ENCODE measurements at places on chromosomes 7 and 10. TPM values are rescaled to one million over a fixed set of nuclear protein-coding genes. Genes with fewer than 3 reads are reported as not detected.

Gene PAX2
- total RNA-seq, result not detected

Gene PON3
- 20.0 TPM for total RNA-seq

- no peaks in the 10 kb centered on the region for H3K27me3 ChIP-seq
- H3K27ac ChIP-seq, result no peak overlapping the region
- H3K4me3 ChIP-seq, result no peak overlapping the region
- H3K4me1 ChIP-seq, result no peaks in the 10 kb centered on the region
- no peak for DNase-seq
- H3K36me3 ChIP-seq, result no peaks in the 10 kb centered on the region
These were observed 210.9 kb downstream of the CUX1 start for GRCh38 chr7:102028206-102028826.

- DNase-seq, result no peak
- no peaks in the 10 kb centered on the region for H3K36me3 ChIP-seq
- no peaks in the 10 kb centered on the region for H3K27me3 ChIP-seq
- H3K4me1 ChIP-seq, result peaks cover 5% of the 10 kb centered on the region
- no peak overlapping the region for H3K4me3 ChIP-seq
- no peak overlapping the region for H3K27ac ChIP-seq
These were observed 261.8 kb downstream of the ELFN1 start for GRCh38 chr7:1931951-1932270.

Gene ZNF736
- total RNA-seq, result 16.3 TPM

Gene DCLRE1A
- 4.0 TPM for total RNA-seq

- H3K4me1 ChIP-seq, result no peaks in the 10 kb centered on the region
- no peak overlapping the region for H3K27ac ChIP-seq
- H3K27me3 ChIP-seq, result no peaks in the 10 kb centered on the region
- H3K4me3 ChIP-seq, result no peak overlapping the region
- no peak for DNase-seq
These were observed 93.0 kb upstream of the NPS start for GRCh38 chr10:127456122-127456521.

Gene FANK1
- total RNA-seq, result 4.9 TPM

DNA sequence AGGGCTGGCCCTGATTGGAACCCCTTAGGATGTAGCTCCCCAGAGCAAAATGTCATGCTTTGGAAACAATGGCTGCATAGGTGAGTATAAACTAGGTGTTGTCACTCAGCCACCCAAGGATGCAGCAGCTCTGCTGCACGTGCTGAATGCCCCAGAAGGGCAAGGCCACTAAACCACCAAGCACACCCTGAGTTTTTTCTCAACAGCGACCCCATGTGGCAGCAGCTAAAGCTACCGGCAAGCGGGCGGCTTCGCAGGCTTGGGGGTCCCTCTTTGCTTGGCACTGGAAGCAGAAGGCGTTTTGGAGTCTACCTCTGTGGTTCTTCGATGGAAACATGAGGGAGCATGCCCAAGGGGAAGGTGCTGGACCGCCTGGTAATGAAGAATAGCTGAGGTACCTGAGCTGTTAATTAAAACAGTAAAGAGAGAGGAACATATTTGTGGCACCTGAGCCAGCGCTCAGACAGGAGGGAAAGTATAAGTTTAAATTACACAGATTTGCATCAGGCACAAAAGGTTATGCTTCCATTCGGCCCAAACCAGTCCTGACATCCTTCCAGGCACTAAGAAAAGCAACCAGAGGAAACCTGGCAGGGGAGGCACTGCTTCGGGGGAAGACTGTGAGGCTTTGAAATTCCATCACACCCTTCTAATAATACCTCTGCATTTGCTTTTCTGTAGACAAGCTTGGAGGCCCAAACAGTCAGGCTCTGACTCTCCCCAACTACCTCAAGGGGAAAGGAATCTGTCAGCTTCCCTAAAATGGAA, 152.1 kb downstream of the GFRA1 start:
- no peaks in the 10 kb centered on the region for H3K27me3 ChIP-seq
- no peak overlapping the region for H3K4me3 ChIP-seq
- DNase-seq, result no peak
- no peaks in the 10 kb centered on the region for H3K4me1 ChIP-seq
- H3K27ac ChIP-seq, result no peak overlapping the region

DNA sequence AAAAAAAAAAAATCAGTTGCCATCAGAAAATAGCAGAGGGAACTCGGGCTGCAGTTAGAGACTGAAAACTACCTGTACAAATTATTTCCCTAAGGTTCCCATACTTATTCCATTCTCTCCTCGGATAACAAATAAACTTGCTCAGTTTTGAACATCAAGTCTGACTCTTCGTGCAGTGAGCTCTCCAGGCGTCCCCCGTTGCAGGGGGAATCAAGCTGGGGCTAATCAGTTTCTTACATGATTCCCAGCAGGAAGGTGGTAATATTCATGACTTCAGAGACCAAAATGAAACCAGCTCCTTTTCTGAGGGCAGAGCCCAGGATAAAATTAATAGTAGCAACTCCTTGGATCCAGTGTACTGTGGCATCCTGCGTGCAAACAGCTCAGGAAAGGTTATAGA, 135.3 kb downstream of the FRMD4A start:
- no peaks in the 10 kb centered on the region for H3K27me3 ChIP-seq
- no peak for DNase-seq
- H3K27ac ChIP-seq, result no peak overlapping the region
- no peaks in the 10 kb centered on the region for H3K36me3 ChIP-seq
- H3K4me3 ChIP-seq, result no peak overlapping the region
- peaks cover 2% of the 10 kb centered on the region for H3K4me1 ChIP-seq

Gene BTAF1
- 50.7 TPM for total RNA-seq

DNA sequence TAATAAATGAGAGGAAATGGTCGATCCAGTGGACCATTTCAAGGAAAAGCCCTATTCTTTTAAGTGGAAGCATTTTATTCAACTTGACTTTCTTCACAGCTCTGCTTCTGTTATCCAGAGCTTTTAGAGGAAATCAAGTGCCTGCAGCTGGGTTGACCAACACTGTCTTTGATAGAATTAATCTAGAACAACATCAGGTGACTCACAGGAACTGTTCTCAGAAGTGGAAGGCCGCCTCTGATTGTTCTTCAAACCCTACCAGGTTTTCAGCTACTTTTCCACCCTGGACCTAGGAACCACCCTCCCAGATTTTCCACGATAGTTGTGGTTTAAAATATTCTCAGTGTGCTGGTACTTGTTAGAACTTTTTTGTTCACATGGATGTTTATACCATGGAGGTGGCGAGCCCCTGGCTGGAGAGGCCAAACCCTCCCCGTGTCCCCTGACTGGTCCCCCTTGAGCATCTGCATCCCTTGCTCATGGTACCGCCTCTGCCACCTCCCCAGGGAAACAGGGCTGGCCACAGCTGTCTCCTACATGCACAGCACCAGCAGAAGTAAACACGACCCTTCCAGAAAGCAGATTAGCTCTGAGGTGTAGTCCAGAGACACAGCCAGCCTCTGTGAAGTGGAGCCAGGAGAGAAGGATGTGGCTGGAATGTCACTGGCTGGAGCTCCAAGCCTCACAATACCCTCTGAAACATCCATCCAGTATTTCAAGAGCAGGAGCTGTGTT, 293.3 kb downstream of the USP6NL start:
- H3K4me1 ChIP-seq, result peaks cover 2% of the 10 kb centered on the region
- no peaks in the 10 kb centered on the region for H3K36me3 ChIP-seq
- DNase-seq, result no peak
- no peak overlapping the region for H3K27ac ChIP-seq
- no peak overlapping the region for H3K4me3 ChIP-seq

DNA sequence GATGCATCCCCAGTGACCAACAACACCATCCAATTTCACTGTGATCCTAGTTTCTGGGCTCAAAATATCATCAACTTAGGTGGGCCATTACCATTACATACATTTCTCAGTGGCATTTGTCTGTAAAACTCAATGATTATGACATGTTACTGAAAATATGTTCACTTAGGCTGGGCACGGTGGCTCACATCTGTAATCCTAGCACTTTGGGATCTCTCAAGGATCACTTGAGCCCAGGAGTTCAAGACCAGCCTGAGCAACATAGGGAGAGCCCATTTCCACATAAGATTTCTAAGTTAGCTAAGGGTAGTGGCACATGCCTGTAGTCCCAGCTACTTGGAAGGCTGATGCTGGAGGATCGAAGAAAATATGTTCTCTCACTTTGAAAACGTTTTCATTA, 91.0 kb downstream of the TRIM24 start:
- DNase-seq, result no peak
- H3K36me3 ChIP-seq, result no peaks in the 10 kb centered on the region
- H3K27ac ChIP-seq, result no peak overlapping the region

DNA sequence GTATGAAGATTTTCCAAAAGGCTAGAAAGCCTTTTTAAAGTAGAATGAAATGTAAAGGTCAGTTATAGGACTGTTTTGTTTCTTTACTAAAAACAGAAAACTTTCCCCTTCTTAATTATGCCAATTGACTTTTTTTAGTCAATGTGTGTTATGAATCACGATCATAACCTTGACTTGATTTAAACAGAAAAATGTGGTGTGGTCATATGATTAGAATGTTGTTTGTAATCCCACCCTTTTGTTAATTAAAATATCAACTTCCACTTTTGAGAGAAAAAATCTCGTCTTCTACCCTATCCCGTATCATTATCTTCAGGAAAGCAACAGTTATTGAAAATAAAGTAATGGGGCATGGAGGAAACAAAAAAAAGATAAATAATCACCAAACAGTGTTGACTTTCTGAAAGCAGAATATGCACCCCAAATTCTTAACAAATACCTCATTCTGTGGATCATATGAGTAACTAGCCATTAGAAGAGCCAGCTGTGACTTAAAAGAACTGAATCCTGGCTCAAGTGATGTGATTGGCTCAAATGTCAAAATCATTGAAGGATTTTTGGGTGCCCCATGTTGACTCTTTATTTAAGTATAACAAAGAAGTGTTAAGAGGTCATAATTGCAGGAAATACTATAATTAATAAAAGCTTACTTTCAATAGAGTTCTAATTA, 32.3 kb upstream of the SLC16A12 start:
- DNase-seq, result no peak
- H3K27me3 ChIP-seq, result no peaks in the 10 kb centered on the region
- no peaks in the 10 kb centered on the region for H3K36me3 ChIP-seq
- peaks cover 2% of the 10 kb centered on the region for H3K4me1 ChIP-seq
- H3K4me3 ChIP-seq, result no peak overlapping the region

GRCh38 chr10:119680050-119680449, 28.9 kb downstream of the BAG3 start:
- peaks cover 1% of the 10 kb centered on the region for H3K4me1 ChIP-seq
- H3K27me3 ChIP-seq, result no peaks in the 10 kb centered on the region
- DNase-seq, result no peak
- H3K36me3 ChIP-seq, result no peaks in the 10 kb centered on the region

DNA sequence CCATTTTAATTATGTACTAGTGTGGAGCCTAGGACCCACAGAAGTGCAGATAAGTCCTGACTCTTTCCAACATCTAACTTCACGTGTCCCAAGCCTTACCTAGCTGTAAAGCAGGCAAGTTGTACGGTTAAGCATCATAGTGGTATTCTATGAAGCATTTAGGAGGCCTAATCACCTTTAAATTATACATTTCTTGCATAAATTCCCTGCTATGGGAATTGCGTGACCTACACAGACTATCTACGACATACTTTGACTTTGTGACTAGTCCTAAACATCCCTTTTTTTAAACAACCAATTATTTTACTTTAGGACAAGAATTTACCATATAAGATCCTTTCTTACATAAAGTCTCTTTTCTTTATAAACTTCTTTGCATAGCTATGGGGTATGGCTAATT, 37.7 kb upstream of the LRGUK start:
- no peaks in the 10 kb centered on the region for H3K36me3 ChIP-seq
- H3K4me1 ChIP-seq, result no peaks in the 10 kb centered on the region
- H3K27me3 ChIP-seq, result no peaks in the 10 kb centered on the region
- no peak for DNase-seq

GRCh38 chr10:43064331-43065075, 12.4 kb upstream of the RET start:
- no peaks in the 10 kb centered on the region for H3K4me1 ChIP-seq
- no peak overlapping the region for H3K27ac ChIP-seq
- H3K36me3 ChIP-seq, result no peaks in the 10 kb centered on the region
- no peak overlapping the region for H3K4me3 ChIP-seq

Gene STEAP4
- 8.1 TPM for total RNA-seq

GRCh38 chr7:18020138-18020715, 7.4 kb downstream of the PRPS1L1 start:
- no peak overlapping the region for H3K4me3 ChIP-seq
- H3K4me1 ChIP-seq, result no peaks in the 10 kb centered on the region
- no peaks in the 10 kb centered on the region for H3K27me3 ChIP-seq
- DNase-seq, result no peak

GRCh38 chr7:131255242-131255641, 72.4 kb upstream of the MKLN1 start:
- no peaks in the 10 kb centered on the region for H3K4me1 ChIP-seq
- no peak overlapping the region for H3K4me3 ChIP-seq
- no peaks in the 10 kb centered on the region for H3K36me3 ChIP-seq
- H3K27me3 ChIP-seq, result no peaks in the 10 kb centered on the region
- no peak overlapping the region for H3K27ac ChIP-seq

- no peak for DNase-seq
- H3K4me1 ChIP-seq, result peaks cover 3% of the 10 kb centered on the region
- no peak overlapping the region for H3K4me3 ChIP-seq
- no peaks in the 10 kb centered on the region for H3K36me3 ChIP-seq
- H3K27ac ChIP-seq, result no peak overlapping the region
These were observed 52.3 kb downstream of the NEURL1 start for GRCh38 chr10:103545771-103546281.

DNA sequence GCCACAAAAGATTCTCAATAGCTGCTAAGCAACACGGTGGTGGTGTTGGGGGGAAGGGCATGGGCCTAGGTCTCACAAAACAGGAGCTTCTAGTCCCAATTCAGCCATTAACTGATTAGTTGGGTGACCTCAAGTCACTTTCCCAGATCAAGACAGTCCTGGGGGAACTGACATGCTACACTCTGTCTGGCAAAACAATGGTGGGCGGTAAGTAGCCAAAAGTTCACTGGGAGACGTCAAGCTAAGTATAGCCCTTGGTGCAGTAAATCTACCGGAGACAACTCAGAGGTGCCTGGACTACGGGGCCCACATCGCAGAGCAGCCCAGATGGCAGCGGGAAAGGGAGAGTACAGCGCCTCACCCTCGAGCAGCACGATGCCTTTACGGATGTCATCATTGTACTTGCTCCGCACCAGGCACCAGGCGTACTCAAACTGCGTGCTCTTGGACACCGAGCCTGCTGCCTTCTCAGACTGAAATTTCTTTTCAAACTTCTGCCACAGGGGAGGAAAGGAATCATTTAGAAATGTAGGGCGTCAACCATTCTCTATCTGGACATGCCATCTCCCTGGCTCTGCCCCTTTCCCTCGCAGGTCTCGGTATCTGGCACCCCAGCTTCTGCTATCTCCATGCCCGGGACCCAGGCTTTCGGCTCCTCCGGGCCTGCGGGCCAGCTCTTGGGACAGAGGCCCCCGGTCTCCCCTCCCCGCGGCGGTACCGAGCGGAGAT, 1.1 kb downstream of the FIS1 start:
- peaks cover 5% of the 10 kb centered on the region for H3K4me1 ChIP-seq
- no peaks in the 10 kb centered on the region for H3K36me3 ChIP-seq
- peak overlapping the region; percentile 88 for H3K27ac ChIP-seq
- DNase-seq, result no peak

GRCh38 chr7:150380463-150380862, 1.3 kb downstream of the ZNF775 start:
- H3K4me1 ChIP-seq, result peaks cover 4% of the 10 kb centered on the region
- H3K36me3 ChIP-seq, result no peaks in the 10 kb centered on the region
- H3K27ac ChIP-seq, result no peak overlapping the region
- H3K4me3 ChIP-seq, result no peak overlapping the region
- no peaks in the 10 kb centered on the region for H3K27me3 ChIP-seq

Data from ovary (tissue), 10 donors.